Activated CD8-positive, alpha-beta memory T cell treated with anti-CD3 and anti-CD28 coated beads, Interleukin-2, amount 10 ng/mL, durations not matched to agents 7 days and 5 days (primary cell): ENCODE measurements at places on chromosomes 16 and 17. TPM values are rescaled to one million over a fixed set of nuclear protein-coding genes. Genes with fewer than 3 reads are reported as not detected.
A peak's percentile ranks its signal among the peaks of the same experiment; 100 is the strongest.

Gene SMTNL2
- total RNA-seq, result not detected

Gene MFSD6L
- 0.38 TPM for total RNA-seq

Gene IFI35
- 175 TPM for total RNA-seq

Gene CA4
- total RNA-seq, result not detected

Gene IGFALS
- total RNA-seq, result not detected

DNA sequence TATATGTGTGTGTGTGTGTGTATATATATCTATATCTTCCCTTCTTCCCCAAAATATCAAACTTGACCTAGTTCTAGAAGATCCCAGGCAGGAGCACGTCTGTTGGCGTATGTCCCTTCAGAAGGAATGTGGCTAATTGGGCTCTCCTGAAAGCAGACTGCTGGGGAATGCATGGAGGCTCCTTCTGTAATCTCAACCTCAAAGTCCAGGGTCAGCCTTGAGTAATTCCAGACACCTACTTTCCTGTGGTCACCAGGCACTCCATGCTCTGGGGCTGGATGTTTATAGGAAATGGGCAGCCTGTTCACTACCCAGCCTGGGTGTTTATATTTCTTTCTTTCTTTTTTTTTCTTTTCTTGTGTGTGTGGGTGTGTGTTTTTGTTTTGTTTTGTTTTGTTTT lies 13.4 kb downstream of the BCO1 start:
- no peaks in the 10 kb centered on the region for H3K4me1 ChIP-seq
- no peaks in the 10 kb centered on the region for H3K27me3 ChIP-seq
- no peak overlapping the region for H3K4me3 ChIP-seq
- H3K36me3 ChIP-seq, result no peaks in the 10 kb centered on the region

DNA sequence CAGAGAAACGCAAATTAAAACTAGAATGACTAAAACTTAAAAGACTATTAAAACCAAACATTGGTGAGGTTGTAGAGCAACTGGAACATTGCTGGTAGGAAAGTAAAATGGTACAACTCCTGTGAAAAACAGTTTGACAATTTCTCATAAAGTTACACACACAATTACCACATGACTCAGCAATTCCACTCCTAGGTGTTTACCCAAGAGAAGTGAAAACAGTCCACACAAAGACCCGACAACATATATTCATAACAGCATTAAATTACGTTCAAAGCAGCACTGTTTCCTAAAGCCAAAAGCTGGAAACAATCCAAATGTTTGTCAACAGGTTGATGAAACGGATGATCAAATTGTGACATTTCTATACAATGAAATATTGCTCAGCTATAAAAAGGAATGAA lies 26.5 kb upstream of the ALOX12 start:
- H3K27ac ChIP-seq, result no peak overlapping the region
- no peak overlapping the region for H3K4me3 ChIP-seq
- peaks cover 2% of the 10 kb centered on the region for H3K27me3 ChIP-seq
- H3K36me3 ChIP-seq, result peaks cover 2% of the 10 kb centered on the region

- H3K27ac ChIP-seq, result no peak overlapping the region
- H3K4me1 ChIP-seq, result peaks cover 16% of the 10 kb centered on the region
- no peaks in the 10 kb centered on the region for H3K36me3 ChIP-seq
- H3K27me3 ChIP-seq, result no peaks in the 10 kb centered on the region
Measured at GRCh38 chr17:73139296-73139695, 25.5 kb upstream of the SSTR2 start.

DNA sequence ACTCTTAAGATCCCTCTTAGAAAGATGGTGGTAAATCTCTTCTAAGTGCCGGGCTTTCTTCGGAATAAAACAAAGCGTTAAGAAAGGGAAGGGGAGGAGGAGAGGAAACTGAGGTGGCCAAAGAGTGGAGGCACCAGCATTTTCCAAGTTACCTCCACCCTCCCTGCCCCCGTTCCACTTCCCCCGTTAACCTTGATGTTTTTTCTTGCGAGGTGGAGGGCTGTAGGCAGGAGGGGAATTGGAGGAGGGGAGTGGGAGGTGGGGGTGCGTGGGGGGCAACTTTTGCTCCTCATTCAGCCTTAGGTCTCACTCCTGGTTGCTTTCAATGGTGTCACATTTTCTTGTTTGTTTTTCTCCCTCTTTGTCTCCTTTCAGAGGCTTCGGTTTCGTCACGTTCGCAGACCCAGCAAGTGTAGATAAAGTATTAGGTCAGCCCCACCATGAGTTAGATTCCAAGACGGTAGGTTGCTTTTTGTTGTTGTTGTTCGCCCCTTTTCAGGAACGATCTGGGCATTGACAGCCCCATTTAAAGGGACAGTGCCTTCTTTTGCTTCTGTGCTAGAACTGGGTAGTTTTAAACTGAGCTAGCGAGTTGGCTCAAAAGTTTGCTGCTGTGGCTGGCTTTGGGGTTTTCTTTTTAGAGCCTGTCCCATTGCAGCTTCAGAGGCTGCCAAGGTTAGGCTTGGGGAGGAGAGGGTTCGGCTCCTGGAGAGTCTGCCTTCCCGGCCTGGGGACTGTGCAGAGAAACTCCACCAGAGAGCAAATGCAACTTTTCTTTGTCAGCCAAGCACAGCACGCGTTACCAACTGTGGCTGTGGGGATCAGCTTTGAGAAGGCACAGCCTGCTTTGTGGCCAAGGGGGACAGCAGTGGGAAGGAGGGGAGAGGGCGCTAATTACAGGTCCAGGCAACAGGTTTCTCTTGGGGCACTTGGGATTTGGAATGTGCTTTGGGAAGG lies 1.9 kb downstream of the MSI2 start:
- DNase-seq, result no peak
- H3K27ac ChIP-seq, result peak overlapping the region; percentile 91
- peaks cover 52% of the 10 kb centered on the region for H3K4me1 ChIP-seq
- peak overlapping the region; percentile 81 for H3K4me3 ChIP-seq
- H3K27me3 ChIP-seq, result no peaks in the 10 kb centered on the region
- H3K36me3 ChIP-seq, result peaks cover 40% of the 10 kb centered on the region

DNA sequence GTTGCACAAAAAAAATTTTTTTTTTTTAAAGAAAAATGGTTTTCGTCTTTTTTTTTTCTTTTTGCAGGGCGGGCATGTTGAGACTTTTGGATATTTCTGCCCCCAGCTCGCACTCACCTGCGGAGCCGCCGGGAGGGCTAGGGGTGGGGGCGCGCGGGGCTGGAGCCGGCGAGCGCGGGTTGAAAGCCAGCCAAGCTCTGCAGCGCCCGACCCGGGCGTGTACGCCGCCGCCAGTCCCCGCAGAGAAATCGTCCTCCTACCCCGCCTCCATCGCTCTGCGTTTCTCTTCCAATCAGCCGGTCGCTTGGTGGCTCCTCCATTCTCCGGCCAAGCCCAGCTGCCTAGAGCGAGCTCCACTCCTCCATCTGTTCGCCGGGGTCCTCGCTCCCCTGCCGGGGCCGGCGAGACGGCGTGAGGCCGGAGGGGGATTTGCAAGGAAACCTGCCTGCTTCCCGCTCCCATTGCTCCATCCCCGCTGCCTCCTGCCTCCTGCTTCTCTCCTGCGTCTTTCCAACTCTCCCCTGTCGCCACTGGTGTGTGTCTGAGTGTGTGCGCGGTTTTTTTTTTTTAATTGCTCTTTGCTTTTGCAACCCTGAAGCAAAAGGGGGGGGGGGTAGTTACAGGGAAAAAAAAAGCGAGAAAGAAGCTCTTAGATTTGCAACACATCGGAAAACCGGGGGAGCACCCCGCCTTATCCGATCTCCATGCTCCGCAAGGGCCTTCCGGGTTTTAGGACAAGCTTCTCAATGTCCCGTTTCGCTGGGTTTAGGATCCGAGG lies 1.8 kb upstream of the UBTF start:
- H3K4me1 ChIP-seq, result peaks cover 16% of the 10 kb centered on the region
- peak overlapping the region; percentile 89 for H3K27ac ChIP-seq
- H3K4me3 ChIP-seq, result peak overlapping the region; percentile 90

DNA sequence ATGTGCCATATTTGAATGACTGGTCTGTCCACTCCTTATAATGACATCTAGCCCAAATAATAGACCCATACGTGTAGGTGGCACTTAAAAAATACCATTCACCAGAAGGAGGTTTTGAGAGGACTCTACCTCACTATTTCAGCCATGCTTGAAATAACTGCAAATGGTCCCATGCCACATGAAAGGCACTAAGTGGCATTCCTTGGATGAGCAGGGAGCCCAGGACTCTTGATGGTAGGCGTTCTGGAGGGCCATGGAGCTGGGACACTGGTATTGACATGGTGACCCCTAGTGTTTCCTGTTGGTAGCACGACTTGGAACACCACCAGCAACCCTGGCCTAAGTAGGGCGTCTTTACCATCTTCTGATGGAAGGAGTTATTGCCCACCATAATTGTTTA lies 148.7 kb upstream of the ZFHX3 start:
- H3K4me3 ChIP-seq, result no peak overlapping the region
- H3K36me3 ChIP-seq, result no peaks in the 10 kb centered on the region
- H3K4me1 ChIP-seq, result no peaks in the 10 kb centered on the region
- H3K27ac ChIP-seq, result no peak overlapping the region

DNA sequence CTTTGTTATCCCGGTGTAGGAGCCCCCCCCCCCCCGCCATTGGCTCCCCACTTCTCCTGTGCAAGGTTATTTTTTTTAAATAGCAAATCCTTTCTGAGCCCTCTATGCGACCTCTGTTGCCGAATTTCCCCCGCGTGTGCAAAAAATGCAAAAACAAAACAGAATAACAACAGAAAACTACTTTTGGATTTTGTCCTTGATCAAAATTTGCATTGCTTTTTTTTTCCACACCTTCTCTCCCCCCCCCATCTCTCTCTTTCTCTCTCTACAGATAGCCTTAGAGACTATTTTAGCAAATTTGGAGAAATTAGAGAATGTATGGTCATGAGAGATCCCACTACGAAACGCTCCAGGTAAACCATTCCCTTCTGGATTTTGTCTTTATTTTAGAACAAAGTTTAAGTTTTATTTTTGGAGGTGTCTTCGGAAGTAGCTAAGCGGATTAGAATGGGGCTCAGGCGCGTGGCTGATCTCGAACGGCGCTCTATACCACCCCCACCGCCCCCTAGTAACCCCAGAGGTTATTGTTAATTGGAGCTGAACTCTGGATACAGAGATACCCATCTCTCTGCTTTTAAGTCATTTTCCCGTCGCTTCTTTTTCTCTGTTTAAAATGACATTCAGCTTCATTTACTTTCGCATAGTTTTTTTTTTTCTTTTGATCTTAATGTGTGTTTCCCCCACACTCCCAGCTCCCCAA lies 1.0 kb downstream of the MSI2 start:
- no peaks in the 10 kb centered on the region for H3K27me3 ChIP-seq
- H3K36me3 ChIP-seq, result peaks cover 32% of the 10 kb centered on the region
- peak; percentile 60 for DNase-seq
- H3K4me1 ChIP-seq, result peaks cover 45% of the 10 kb centered on the region
- H3K27ac ChIP-seq, result peak overlapping the region; percentile 91

DNA sequence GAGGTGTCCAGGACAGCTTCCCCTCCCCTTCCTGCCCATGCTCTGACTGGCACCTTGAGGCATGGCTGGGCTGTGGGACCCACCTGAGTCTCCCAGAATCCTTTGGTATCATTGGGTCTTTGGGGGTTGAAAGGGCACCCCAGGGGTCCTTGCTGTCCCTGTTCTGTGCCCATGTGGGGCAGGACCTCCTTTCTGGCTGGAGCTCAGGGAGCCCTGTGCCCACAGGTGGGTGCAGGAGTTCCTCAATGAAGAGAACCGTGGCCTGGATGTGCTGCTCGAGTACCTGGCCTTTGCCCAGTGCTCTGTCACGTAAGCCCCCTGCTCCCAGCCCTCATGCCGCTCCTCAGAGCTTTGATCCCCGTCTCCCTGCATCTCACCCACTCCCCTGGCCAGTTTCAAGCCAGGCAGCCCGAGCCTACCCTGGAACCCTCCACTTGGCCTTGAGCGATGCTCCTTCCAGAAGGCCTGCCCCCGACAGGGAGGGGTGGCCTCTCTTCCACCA lies 11.8 kb downstream of the FMNL1 start:
- peak overlapping the region; percentile 58 for H3K27ac ChIP-seq
- no peak for DNase-seq
- peaks cover 74% of the 10 kb centered on the region for H3K4me1 ChIP-seq
- H3K4me3 ChIP-seq, result no peak overlapping the region
- H3K27me3 ChIP-seq, result no peaks in the 10 kb centered on the region
- H3K36me3 ChIP-seq, result peaks cover 45% of the 10 kb centered on the region

- peak overlapping the region; percentile 32 for H3K4me3 ChIP-seq
- no peaks in the 10 kb centered on the region for H3K36me3 ChIP-seq
- peak overlapping the region; percentile 21 for H3K27ac ChIP-seq
- peaks cover 24% of the 10 kb centered on the region for H3K4me1 ChIP-seq
Measured at GRCh38 chr17:78315355-78316114, 44.3 kb downstream of the SOCS3 start.

DNA sequence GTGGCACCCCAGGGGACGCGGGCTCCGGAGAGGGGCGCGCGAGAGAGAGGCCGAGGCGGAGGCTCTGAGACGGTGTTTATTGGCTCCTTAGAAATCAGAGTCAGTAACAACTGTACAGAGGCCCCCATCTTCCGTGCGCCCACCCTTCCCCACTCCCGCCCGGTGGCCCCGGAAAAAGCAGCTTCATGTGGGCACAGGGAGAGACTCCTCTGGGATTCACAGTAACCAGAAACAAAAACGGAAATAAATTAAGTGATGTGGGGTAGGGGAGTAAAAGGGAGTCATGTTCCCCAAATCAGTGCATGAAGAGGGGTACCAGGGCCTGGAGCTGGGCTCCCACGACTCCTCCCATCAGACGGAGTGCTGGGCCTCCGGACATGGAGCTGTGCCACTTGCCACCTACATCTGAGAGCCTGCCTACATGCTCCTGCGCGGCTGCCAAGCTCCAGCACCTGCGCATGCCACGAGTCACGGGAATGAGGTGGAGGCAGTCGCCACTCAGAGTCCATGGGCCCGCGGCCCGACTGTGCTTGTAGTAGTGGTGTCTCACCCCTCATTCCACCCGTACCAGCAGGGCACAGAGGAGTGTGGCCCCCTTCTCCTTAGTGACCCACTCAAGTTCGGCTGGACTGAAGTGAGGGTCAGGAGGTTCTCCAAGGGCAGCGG lies 543 bp upstream of the GPS2 start:
- H3K4me1 ChIP-seq, result peaks cover 45% of the 10 kb centered on the region
- no peaks in the 10 kb centered on the region for H3K27me3 ChIP-seq
- H3K36me3 ChIP-seq, result peaks cover 29% of the 10 kb centered on the region

- H3K4me1 ChIP-seq, result no peaks in the 10 kb centered on the region
- H3K27ac ChIP-seq, result no peak overlapping the region
- DNase-seq, result no peak
- H3K36me3 ChIP-seq, result no peaks in the 10 kb centered on the region
- H3K4me3 ChIP-seq, result no peak overlapping the region
Measured at GRCh38 chr17:37671824-37672547, 28.7 kb upstream of the DDX52 start.

DNA sequence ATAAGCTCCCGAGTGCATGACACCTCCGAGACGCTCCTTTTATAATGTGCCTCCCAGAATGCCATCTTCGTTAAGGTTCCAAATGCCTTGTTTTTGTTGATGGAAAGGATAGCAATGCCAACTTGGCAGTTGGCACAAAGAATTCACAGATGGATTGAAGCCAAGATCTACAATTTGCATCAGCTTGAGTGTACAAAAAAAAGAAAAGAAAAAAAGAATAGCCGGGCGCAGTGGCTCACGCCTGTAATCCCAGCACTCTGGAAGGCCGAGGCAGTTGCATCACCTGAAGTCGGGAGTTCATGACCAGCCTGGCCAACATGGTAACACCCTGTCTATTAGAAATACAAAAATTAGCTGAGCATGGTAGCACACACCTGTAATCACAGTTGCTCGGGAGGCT lies 7.6 kb downstream of the TBC1D16 start:
- no peak overlapping the region for H3K27ac ChIP-seq
- H3K36me3 ChIP-seq, result no peaks in the 10 kb centered on the region
- H3K27me3 ChIP-seq, result peaks cover under 1% of the 10 kb centered on the region

- H3K4me1 ChIP-seq, result no peaks in the 10 kb centered on the region
- H3K27ac ChIP-seq, result no peak overlapping the region
- H3K4me3 ChIP-seq, result no peak overlapping the region
Measured at GRCh38 chr17:52064791-52065211, 93.7 kb downstream of the CA10 start.

- no peak overlapping the region for H3K4me3 ChIP-seq
- peaks cover 3% of the 10 kb centered on the region for H3K4me1 ChIP-seq
Measured at GRCh38 chr16:55325080-55325447, 1.1 kb downstream of the IRX6 start.
